Femur (tissue), 1 donor: ENCODE measurements at places on chromosomes 6 and 20.
A peak's percentile ranks its signal among the peaks of the same experiment; 100 is the strongest.

GRCh38 chr6:53043581-53043980, 21.6 kb upstream of the FBXO9 start:
- DNase-seq, result no peak

DNA sequence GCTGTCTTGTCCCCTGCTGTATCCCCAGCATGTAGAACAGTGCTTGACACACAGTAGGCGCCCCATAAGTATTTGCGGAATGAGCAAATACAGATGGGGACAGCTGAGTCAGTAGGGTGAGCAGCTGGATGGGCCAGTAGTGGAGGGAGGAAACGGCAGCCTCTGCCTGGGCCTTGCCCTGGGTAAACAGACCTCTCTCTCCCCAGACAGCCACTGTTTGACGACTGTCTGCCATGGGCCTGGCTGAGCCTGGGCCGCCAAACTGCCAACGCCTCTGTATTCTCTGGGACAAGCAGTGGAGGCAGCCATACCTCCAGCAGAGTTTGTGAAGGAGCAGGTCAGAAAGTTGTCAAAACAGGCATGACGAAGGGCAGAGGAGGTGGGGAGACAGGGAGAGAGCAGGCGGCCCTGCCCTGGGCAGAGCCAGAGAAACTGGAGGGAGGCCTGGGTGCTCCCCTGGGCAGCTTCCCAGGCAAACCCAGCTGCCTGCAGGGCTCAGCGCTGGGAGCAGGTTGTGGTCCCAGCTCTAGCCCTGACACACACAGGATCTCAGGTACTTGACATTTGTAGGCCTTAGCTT, 15.2 kb downstream of the HNF4A start:
- no peak for DNase-seq

DNA sequence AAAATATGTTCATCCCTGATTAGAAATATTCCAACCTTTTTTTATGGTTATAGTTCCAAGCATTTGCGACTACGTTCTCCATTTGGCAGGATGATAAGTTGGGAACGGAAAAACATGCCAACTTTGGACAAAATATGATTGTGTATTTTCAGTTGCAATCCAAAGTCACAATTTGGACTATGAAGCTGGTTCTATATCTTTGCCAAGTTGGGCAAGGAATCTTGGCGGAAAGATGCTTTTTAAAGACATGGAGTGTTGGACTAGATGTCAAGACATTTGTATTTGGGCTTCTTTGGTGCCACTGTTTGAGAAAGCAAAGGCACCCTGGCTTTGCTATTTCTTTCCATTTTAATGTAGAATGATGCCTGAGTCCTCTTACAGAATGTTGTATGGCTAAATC, 33.3 kb upstream of the JAG1 start:
- DNase-seq, result no peak

GRCh38 chr20:5829241-5829809, 79.1 kb downstream of the SHLD1 start:
- no peak for DNase-seq

- DNase-seq, result no peak
Measured at GRCh38 chr20:8032499-8032898, 12.9 kb upstream of the TMX4 start.

DNA sequence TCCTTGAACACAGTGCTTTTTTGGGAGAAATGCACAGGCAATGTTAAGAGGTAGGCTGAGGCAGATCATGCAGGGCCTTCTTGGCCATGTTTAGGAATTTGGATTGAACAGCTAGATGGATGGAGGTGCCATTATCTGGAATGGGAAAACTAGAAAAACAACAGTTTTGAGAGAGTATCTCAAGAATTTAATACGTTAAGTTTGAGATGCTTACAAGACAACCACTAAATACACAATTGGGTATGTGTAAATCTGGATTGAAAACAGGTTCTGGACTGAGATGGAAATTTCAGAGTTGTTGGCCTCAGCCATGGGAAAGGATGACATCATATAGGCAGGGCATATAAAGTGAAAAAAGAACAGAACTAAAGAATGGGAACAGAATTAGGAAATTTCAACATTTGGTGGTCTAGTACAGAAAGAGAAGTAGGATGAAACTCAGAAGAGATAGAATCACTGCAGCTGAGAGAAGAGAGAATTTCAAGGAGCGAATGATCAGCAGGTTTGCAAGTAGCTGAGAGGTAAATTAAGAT, 37.1 kb downstream of the NCOA7 start:
- DNase-seq, result no peak

DNA sequence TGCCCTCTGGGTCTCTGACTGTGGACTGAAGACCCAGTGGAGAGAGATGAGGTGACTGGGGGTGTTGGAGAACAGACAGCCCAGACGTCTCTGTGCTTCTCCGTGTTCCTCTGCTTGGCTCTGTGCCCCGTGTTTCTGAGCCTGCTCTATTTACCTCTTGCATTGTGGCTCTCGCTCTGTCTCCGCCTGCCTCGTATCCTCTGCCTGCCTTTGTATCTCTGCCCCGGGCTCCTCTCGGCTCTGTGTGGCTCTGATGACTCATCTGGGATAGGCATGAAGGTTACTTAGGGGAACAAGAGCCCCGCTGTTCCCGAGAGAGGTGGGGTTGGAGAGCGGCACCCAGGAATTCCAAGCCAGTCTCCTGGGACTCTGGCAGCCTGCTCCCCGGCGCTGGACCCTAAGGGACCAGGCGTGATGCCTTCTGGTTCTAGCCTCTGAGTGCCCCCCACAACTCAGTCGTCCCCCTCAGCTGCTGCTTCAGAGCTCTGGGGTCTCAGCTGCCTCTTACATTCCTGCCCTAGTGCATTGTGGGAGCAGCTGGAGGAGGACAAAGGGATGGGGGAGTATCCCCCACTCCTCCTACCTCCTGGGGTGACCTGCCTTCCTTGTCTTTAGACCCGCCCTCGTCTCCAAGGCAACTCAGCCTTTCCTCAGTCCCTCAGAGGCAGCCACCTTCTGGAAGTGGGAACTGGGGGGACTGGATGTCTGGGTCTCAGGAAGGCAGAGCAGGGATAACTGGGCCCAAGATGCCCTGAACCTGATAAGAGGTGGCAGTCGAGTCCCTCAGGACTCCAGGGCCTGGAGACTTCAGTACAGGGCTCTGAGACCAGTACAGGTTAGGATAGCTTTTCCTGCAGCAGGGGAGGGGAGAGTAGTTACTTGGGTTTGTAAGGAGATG, 1.9 kb downstream of the DDR1 start:
- peak; percentile 56 for DNase-seq

- DNase-seq, result no peak
Measured at GRCh38 chr6:45001663-45002062, 326.5 kb upstream of the RUNX2 start.

DNA sequence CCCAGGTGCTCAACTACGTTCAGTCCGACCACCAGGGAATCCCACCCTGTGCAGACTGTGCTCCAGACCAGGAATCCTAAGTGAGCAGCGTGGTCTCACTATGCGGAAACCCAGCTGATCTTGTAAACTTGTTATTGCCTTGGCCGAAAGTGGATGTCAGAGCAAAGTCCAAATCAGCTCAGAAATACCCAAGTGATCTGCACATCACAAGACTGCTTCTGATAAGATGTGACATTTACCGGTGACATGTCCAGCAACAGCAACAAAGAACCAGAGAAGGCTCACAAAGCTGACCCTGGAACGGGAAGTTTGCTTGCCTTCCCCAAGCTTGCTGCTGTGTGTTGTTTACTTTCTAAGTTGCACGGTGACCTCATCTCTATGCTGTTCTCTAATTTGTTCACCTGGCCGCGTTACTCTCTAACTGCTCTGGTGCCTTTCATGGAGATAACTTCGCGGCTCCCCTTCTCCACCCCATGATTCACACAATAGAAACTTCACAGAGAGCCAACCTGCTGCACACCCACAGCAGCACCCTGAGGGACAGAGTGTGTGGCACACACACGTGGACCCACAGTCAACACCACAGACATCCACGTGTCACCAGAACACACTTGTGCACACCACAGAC, 1.7 kb downstream of the BNIP5 start:
- no peak for DNase-seq

DNA sequence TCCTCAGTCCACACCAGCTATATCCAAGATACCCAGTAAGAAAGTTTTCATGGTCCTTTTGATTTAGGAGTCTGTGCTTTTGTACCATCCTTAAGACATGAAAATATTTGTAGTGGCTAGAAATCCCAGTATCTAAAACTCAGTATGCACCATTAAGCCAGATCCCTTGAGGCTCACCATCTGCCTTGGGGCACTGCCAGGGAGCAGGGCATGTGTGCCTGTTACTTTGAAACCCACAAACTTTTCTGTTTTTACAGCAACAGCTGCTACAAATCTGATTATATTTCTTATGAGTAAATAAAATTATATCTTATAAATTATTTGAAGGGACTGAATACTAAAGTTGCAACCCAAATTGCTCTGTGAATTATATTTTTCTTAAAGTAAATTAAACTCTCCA, 290.5 kb upstream of the MANEA start:
- DNase-seq, result no peak

GRCh38 chr20:61805365-61805764, 260.3 kb downstream of the TAF4 start:
- no peak for DNase-seq

DNA sequence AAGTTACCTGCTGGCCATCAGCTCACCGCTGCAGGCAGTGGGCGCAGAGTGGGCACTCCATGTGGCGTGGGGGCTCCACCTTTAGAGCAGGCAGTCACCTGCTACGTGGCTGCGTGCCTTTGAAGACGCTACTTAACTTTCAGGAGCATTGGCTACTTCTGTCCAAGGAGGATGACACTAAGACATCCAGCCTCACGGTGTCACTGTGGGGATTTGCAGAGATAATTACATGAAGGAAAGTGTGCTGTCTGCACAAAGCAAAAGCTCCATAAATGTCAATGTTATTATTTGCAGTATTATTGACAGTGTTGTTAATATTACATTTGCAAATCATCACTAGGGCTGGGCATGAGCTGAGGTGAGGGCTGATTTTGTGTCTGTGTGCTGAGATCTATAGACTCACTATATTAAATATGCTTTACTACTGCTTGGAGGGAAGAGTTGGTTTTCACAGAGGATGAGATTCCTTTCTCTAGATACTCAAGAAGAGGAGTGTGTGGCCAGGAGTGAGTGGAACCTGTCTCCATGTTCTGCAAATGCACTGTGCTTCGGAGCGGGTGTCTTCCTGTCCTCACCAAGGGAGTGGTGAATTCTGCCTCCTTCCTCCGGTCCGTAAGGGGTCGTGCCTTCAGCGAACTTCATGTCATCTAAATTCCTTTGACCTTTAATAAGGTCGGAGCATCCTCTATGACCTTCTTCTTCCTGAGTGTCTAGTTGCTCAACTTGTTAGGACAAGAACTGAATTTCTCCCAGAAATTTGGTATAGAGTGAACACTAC, 165.8 kb upstream of the SYNDIG1 start:
- DNase-seq, result no peak

GRCh38 chr20:32343439-32343838, 14.7 kb upstream of the ASXL1 start:
- DNase-seq, result no peak

- DNase-seq, result no peak
Measured at GRCh38 chr6:104686550-104687175, 173.1 kb downstream of the HACE1 start.

- DNase-seq, result no peak
Measured at GRCh38 chr20:19025430-19026120, 186.9 kb upstream of the SLC24A3 start.

- DNase-seq, result no peak
Measured at GRCh38 chr6:111121789-111122350, 34.6 kb downstream of the SLC16A10 start.

DNA sequence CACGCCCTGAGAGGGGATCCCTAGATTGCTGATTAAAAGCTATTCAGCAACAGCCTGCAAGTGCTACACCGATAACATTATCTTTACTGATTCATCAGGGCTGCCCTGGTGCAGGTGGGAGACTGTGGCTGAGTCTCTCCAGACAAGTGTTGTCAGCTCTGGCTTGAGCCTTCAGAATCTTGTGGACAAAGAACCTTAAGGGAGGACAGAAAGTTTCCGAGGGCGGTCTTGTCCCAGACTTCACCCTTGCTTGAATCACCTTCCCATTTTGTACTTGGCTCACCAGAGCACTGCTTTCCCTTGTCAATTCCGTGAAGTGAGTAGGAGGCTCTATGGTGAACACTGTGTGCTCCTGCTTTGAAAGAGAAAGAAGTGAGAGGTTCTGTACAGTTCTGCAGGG, 88.6 kb upstream of the PCSK2 start:
- DNase-seq, result no peak

- no peak for DNase-seq
Measured at GRCh38 chr6:36355819-36356218, 19.1 kb upstream of the BNIP5 start.

- DNase-seq, result no peak
Measured at GRCh38 chr6:140544431-140544830, 1170.0 kb upstream of the CITED2 start.

GRCh38 chr20:5674176-5674660, 76.0 kb upstream of the SHLD1 start:
- no peak for DNase-seq

DNA sequence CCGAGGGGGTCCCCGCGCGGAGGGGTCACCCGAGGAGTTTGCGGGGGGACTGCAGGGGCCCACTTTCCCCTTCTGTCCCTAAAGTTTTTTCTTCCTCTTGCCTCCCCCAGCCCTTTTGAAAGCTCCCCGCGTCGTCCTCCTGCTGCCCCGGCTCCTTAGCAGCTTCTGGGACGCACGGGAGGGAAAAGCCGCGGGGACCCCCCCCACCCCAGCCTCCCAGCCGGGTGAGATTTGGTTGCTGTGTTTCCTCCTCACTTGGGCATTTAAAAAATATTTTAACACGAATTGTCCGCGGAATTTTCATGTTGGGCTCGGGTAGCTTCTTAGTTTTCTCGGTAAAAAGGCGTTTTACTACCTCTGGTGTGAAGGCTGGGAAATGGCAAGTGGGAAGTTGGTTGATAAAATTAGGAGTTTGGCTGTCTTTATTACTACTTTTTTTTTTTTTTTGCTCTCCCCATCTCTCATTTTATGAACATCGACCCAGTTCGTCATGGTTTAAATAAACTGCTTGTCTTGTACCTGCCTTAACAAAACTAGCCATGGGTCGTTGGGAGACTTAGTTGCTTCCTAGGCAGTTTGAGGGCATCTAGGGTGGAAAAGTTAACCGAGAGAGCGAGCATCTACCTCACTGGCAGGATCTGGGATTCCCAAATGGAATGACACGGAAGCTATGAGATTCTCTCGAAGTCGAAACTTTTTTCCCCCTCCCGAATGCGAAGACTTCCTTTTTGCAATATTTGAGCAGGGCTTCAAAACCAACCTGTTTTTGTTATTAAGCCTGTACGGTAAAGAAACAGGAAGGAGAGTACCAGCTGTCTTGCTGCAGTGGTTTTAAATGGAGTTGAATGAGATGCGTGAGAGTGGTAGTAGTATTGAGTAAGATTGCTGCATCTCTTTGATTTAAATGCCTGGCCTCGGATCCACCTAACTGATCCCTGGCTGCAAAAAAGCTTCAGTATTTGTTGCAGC, 868 bp downstream of the NCOA3 start:
- peak; percentile 37 for DNase-seq

GRCh38 chr6:37936906-37937305, 117.4 kb downstream of the ZFAND3 start:
- no peak for DNase-seq

- DNase-seq, result no peak
Measured at GRCh38 chr20:753136-753535, 15.2 kb downstream of the SLC52A3 start.

GRCh38 chr6:15770347-15771143, 107.7 kb upstream of the DTNBP1 start:
- DNase-seq, result no peak

GRCh38 chr6:30156262-30156599, 4.8 kb downstream of the TRIM10 start:
- no peak for DNase-seq
